ENCODE measurements at places on chromosomes 12 and 14.

DNA sequence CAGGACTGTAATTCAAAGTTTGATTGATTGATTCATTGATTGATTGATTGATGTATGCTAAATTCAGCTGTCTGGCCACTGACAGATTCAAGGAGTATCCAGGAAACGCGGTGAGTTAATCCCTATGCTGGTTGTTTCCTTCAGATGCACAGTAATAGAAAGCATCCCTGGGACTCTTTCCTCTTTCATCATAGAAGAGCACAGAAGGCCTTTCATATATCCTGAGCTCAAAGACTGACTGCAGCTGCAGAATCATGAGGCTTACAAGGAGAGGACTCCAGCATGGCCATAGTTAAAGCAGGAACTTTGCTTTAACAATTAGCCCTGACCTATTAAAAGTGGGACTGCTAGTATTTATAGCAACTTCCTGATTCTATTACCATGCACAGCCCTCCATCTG lies 187.7 kb upstream of the TMTC1 start:
- no peak for DNase-seq

DNA sequence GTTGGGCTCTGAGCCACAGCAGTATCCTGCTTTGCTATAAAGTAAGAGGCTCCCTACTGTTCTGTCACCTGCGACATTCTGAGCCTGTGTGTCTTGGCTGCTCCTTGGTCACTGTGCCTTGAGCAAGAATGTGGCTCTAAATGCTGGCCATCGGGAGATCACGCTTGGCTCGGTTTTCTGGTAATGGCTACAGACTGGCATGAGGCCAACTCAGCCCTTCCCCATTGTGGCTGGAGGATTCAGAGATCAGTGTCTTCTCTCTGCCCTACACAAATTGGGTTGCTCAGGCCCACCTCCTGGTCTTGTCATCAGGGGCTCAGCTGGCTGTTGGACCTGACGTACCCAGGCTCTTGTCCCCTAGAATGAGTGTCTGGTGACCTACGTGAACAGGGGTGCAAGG lies 94.5 kb downstream of the PLXNC1 start:
- no peak for DNase-seq

- no peak for DNase-seq
Measured at GRCh38 chr12:121933522-121934308, 15.3 kb downstream of the CFAP251 start.

DNA sequence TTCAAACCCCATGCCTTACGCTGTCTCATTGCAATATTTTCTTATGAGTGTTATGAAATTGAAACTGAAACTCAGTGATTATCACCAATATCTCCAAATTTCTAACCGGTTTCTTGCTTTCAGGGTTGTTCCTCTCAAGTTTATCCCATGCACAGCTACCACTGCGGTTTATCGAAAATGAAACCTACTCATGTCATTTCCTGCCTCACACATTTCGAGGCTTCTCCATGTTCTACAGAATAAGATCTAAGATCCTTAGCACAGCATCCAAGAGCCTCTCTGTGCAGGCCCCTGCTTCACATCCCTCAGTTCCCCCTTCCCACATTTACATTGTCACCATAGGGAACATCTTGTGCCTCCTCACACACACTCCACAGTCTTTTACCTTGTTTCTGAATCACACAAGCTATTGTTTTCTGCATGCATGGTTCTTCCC lies 45.5 kb upstream of the FAR2 start:
- no peak for DNase-seq

GRCh38 chr14:49962621-49963020 lies 69.7 kb downstream of the ARF6 start:
- no peak for DNase-seq

GRCh38 chr12:119661882-119662281 lies 6.1 kb upstream of the PRKAB1 start:
- DNase-seq = no peak

GRCh38 chr12:110286623-110287022 lies 5.6 kb downstream of the ATP2A2 start:
- DNase-seq = no peak

GRCh38 chr12:3332188-3332587 lies 158.8 kb upstream of the PRMT8 start:
- no peak for DNase-seq

GRCh38 chr14:22474730-22475351 lies 114.2 kb downstream of the DAD1 start:
- DNase-seq = no peak

GRCh38 chr14:100375266-100375962 lies 52.3 kb downstream of the SLC25A47 start:
- DNase-seq = peak; percentile 75

DNA sequence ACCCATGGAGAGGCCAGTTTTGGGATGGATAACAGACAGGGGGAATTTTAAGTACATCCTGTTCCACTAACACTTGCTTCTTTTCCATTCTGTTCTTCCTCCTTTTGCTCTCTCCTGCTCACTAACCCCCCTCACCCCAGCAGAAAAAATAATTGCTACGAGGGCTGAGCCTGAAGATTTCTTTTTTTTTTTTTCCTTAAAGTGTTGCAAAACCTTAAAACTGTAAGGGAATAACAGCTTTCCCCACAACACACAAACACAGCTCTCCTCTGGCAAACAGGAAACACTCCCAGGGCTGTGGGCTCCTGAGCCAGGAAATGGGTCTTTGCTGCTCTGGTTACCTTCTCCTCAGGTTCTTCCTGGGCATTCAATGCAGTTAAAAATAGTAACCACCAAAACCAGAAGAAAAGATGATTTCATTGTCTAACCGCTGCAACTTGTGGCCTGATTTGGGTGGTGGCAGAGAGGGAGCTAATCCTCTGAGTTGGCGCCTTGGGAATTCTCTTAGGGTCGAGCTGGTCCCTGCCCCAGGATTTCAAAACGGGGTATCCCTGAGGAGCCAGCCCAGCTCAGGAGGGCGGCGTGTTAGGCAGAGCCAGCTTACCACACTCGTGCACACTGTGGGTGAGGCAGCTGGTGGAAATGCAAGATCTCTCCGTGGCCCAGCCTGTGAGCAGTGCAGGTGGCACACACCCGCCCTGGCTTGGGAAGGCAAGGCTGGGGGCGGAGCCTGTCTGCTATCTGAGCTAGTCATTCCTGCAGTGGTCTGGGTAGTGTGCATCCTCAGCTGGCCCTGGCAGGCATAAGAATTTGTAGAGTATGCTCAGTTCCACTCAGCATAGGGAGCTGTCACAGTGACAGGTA lies 17.1 kb upstream of the EMP1 start:
- DNase-seq = peak; percentile 38

DNA sequence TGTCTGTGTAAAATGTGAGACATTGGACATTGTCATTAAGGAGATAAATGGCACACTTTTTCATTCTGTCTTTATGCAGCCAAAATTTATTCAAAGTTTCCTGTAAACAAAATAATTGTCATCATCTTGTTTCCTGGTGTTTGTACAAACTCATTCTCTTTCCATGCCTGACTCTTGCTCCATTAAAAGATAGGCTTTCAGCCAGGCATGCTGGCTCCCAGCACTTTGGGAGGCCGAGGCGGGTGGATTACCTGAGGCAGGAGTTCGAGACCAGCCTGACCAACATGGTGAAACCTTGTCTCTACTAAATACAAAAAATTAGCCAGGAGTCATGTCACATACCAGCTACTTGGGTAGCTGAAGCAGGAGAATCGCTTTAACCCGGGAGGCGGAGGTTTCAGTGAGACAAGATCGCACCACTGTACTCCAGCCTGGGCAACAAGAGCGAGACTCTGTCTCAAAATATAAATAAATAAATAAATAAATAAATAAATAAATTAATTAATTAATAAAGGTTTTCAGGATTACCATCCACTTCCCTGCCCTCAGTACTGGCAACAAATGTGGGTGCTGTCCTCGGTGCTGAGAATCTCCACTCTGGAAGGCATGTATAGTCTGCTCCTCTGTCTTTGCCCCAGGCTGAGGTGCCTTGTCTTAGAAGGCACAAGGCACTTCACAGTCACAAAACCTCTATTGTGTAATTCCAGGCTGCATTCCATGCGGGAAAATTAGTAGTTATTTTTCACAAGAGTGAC lies 83.2 kb downstream of the PAH start:
- no peak for DNase-seq

GRCh38 chr12:124311292-124312109 lies 16.6 kb downstream of the RFLNA start:
- DNase-seq = no peak

DNA sequence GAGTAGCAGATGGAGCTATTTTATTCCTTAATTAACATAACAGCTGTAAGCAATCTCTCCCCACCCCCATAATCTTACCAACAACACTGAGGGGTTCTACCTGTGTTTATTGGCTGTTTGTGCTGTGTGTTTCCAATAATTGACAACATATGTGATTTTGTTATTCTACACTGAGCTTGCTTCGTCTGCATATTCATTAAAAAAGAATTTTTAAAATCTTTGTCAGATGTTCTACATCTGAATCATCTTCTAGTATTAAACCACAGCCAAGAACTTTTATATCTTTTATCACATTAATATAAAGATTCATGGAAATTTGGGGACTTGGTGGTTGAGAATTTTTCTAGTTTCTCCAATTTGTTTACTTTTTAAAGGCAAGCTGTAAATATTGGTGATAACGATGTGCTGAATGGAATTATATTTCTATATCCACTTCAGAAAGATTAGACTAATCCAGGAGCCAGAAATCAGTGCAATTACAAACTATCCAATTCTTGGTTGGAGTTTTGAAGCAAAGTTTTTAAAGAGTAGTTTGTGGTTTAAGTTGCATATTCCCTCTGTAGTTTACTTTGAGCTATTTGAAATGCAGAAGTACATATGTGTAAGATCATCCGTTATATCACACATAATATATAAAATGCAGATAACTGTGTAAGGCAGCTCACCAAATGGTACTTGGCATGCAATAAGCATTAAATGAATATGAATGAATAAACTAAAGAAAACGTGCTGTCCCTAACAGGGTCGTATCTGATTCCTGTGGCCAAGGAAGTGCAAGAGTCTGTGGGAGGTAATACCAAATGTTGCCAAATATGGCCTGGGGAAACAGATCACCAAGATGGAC lies 206.9 kb downstream of the PELI2 start:
- no peak for DNase-seq

DNA sequence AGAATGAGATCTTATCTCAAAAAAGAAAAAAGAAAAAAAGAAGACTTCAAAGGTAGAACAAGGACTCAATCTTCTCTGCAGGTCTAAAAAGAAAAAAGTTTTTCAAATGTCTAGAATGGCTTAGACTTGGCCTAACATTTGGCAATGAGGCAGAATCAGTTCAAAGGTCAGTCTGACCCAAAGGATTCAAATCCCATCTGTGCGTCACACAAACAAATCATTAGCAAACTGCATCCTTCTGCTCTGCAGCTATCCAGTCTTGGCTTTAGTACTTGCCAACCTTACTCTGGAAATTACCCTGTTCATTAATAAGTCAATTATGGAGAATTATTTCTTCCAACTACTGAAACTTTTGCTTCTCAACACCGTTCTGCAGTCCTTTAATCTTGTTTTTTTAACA lies 3.1 kb downstream of the YAF2 start:
- peak; percentile 34 for DNase-seq

- no peak for DNase-seq
Measured at GRCh38 chr12:22709292-22709691, 84.3 kb downstream of the ETNK1 start.

GRCh38 chr12:32476446-32476845 lies 77.1 kb downstream of the FGD4 start:
- DNase-seq = no peak

DNA sequence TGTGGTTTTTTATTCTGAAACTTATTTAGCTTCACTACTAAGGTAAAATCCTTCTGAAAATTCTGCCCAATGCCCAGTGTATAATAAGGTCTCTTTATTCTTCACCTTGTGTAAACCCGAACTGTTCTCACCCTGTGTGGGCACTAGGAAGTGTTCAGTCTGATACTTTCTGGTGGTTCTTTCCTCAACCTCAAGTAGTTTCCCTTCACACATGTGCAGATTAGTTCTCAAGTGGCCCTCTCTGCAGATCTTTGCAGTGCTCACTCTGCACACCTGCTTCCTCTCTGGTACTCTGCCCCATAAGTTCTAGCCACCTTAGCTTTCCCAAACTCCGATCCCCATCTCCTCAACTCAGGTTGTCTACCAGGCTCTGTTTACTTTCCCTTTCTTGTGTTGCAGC lies 61.6 kb downstream of the RAD51B start:
- DNase-seq = no peak

DNA sequence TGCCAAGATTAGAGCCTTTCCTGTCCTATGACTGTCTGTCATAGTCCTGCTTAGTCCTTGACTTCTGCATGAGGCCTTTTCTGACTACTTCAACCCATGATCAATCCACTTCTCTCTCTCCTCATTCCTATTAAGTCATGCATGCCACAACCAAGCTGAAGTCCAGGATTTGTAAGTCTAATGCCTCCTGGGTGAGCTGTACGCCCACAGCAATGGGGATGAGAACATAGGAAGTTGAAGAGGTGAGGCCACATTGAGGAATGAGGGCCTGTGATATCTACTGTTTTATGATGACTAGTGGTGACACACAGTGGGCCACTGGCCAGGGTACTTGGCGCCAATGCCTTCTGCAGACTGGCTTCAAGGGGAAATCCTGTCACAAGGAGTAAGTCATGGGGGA lies 994.1 kb upstream of the TMEM132C start:
- DNase-seq = no peak

DNA sequence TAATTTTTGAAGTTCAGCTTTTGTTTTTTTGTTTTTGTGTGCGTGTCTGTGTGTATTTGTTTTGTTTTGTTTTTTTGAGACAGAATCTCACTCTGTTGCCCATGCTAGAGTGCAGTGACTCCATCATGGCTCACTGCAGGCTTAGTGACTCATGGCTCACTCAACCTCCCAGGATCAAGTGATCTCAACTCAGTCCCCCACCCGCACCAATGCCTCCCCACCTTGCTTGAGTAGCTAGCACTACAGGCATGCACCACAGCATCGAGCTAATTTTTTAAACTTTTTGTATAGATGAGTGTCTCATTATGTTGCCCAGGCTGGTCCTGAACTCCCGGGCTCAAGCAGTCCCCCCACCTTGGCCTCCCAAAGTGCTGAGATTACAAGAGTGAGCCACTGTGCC lies 981.4 kb downstream of the BCL11B start:
- DNase-seq = no peak

- DNase-seq = peak; percentile 54
Measured at GRCh38 chr14:73457041-73457923, 1.1 kb downstream of the NUMB start.

- DNase-seq = peak; percentile 75
Measured at GRCh38 chr14:99809360-99809759, 16.1 kb downstream of the EML1 start.
